ENCODE measurements at places on chromosomes 4 and X.

- no peaks in the 10 kb centered on the region for H3K27me3 ChIP-seq
- no peak overlapping the region for H3K27ac ChIP-seq
- H3K36me3 ChIP-seq, result no peaks in the 10 kb centered on the region
- no peak for DNase-seq
- H3K4me1 ChIP-seq, result no peaks in the 10 kb centered on the region
- H3K4me3 ChIP-seq, result no peak overlapping the region
Measured at GRCh38 chr4:47617607-47618006, 132.5 kb downstream of the ATP10D start.

DNA sequence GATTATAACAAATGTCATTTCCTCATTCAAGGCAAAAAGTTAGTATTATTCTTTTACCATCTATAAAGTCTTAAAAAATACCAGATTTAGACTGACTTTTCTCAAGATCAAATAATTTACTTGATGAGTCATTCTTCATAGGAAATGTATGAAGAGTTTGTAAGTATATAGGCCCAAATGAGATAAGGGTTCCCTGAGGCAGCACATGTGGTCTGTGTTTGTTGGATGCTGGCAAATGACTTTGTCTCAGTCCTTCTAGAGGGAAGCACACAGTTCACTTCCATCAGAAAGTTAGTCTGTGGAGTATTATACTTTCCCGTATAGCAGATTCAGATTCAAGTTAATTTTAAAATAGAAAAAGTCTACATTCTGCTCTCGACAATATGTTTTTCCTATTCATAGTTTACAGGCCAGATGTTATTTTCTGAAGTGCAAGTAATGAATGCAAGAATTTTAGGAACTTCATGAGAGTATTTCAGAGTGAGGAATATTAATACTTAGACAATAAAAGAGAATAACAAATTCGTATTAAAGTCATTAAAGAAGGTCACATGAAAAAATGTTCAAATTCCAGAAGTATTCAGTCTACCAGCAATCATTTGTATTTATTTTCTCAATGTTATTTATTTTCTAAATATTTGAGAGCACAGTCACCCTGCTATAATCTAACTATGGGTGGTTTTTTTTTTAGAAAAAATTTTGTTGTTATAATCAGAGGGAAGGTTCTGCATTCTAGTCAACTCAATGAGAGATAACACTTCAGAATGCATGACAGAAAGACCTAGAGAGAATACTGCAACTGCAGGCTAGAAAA lies 601.8 kb upstream of the ZFP42 start:
- H3K36me3 ChIP-seq, result no peaks in the 10 kb centered on the region
- H3K4me3 ChIP-seq, result no peak overlapping the region
- H3K27me3 ChIP-seq, result no peaks in the 10 kb centered on the region
- no peak overlapping the region for H3K27ac ChIP-seq
- no peaks in the 10 kb centered on the region for H3K4me1 ChIP-seq
- no peak for DNase-seq

DNA sequence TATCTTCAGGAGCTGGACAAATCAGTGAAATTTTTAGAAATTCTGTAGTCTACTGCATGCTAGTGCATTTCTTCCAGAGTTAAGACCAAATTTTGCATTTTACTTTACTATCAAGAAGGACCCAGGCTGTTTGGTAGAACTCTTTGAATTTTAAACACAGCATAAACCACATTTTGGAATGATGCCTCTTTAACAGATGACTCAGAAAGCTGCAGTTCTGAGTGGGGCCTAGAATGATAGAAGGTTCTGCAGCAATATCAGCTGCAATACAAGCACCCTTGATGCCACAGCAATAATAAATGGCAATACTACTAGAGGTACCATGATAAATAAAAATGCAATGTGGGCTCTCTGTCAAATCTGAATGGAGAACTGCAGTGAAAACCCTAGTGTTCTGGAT lies 198.7 kb downstream of the TMA16 start:
- H3K27ac ChIP-seq, result no peak overlapping the region
- no peaks in the 10 kb centered on the region for H3K36me3 ChIP-seq
- no peaks in the 10 kb centered on the region for H3K4me1 ChIP-seq
- H3K4me3 ChIP-seq, result no peak overlapping the region
- no peak for DNase-seq
- no peaks in the 10 kb centered on the region for H3K27me3 ChIP-seq

DNA sequence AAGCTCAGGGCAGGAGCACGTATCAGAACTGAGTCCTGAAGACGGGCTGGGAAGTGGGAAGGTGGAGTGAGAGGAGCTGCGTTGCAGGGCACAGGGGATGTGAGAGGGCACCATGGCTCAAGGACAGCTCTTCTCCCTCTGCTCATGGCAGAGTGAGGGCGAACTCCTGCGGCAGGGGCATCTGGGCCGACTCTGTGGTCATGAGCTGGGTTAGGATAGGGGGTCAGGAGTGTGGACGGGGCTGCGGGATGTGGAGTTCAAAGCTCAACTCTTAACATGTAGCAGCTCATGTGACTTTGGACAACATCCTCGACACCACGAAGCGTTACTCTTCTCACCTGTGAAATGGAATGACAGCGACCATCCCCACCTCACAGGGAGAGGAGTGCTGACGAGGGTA lies 19.4 kb upstream of the SORCS2 start:
- DNase-seq, result no peak
- no peaks in the 10 kb centered on the region for H3K27me3 ChIP-seq
- no peaks in the 10 kb centered on the region for H3K4me1 ChIP-seq
- H3K4me3 ChIP-seq, result no peak overlapping the region
- no peaks in the 10 kb centered on the region for H3K36me3 ChIP-seq

DNA sequence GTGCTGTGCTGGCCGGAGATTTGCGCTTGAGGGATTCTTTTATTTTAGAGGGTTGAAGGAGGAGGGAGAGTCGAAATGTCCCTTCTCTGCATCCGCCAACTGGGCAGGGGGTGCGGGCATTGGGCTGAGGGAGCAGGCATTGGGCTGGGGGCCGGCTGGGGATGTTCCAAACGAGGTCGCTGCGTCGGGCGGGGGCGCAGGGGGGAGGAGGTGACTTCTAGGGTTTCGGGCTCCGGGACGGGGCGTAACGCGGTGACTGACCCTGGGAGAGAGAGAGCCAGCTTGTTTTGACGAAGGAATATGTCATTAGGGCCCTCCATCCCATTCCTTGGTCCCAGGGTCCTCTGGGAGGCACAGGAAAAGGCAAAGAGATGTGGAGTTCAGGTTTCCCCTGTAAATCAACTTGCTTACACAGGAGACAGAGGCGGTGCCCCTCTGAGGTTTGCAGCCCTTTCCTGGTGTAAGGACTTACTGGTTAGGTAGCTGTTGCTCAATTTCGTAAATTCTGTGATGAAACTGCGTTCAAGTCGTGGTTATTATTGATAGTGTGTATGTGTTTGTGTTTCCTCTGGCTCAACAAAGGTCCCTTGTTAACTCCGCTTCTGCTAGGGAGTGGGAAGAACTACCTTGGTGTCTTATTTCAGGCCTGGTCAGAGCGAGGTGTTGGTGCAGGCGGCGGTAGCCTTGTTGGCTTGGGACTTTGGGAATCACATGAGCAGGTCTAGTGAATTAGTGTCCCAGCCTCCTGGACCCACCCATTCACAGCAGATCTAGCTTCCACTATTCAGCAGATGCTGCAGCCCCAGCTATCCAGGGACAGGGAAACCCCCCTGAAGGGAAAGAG lies 716 bp downstream of the FHIP1A start:
- peak overlapping the region; percentile 53 for H3K4me3 ChIP-seq
- no peaks in the 10 kb centered on the region for H3K27me3 ChIP-seq
- no peaks in the 10 kb centered on the region for H3K4me1 ChIP-seq
- no peaks in the 10 kb centered on the region for H3K36me3 ChIP-seq

- H3K27me3 ChIP-seq, result no peaks in the 10 kb centered on the region
- DNase-seq, result no peak
- H3K4me3 ChIP-seq, result no peak overlapping the region
- no peaks in the 10 kb centered on the region for H3K36me3 ChIP-seq
- H3K27ac ChIP-seq, result no peak overlapping the region
Measured at GRCh38 chr4:153748378-153748777, 11.4 kb downstream of the RNF175 start.

DNA sequence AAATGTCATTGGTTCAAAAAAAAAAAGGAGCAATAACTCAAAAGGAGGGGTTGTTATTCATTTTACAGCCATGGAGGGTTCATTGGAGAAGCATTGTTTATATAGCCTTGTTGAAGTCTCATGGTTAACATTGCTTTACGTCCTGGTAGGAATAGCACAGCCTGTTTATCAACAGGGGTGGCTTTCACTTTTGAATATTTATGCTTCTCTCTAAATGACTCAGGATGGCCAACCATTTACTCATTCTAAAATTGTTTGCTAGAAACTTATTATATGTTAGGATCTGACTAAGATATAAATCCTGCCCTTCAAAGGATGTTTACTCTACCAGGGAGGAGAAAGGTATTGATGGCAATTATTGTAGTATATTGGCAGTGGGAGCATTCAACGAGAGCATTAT lies 534.1 kb upstream of the GALNTL6 start:
- H3K4me3 ChIP-seq, result no peak overlapping the region
- no peaks in the 10 kb centered on the region for H3K36me3 ChIP-seq
- H3K27me3 ChIP-seq, result no peaks in the 10 kb centered on the region
- no peak for DNase-seq
- no peak overlapping the region for H3K27ac ChIP-seq

GRCh38 chr4:90979556-90979955 lies 852.4 kb downstream of the CCSER1 start:
- no peaks in the 10 kb centered on the region for H3K4me1 ChIP-seq
- H3K36me3 ChIP-seq, result no peaks in the 10 kb centered on the region
- no peak for DNase-seq

- no peaks in the 10 kb centered on the region for H3K36me3 ChIP-seq
- no peak overlapping the region for H3K27ac ChIP-seq
- H3K4me1 ChIP-seq, result no peaks in the 10 kb centered on the region
- DNase-seq, result no peak
- H3K4me3 ChIP-seq, result no peak overlapping the region
Measured at GRCh38 chrX:71623714-71624113, 5.4 kb upstream of the CXCR3 start.

DNA sequence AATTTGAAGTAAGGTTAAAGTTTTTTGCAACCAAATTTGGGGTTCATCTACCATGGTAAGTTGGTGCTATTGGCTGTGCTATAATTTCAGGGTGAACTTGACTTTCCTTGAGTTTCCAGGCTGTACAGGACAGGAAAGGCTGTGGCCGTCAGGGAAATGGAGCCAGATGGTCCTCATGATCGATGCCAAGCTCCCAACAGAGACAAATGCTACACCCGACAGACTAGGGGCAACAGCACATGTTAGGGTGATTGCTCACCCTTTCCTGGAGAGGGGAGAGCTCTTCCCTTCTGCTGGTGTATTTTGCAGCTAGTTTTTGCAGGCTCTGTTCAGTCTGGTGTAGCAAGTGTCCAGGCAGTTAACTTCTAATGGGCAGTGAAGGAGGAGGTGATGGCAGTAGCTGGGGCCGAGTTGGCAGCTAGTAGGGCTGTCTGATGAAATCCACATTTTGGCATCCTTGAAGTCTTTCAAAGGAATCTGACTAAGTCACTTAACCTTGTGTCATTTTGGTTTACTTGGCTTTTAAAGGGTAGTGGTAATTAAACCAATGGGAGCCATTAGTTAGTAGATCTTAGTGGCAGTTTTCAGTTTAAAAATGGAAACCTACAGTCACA lies 47.8 kb downstream of the GAB1 start:
- H3K36me3 ChIP-seq, result no peaks in the 10 kb centered on the region
- H3K27ac ChIP-seq, result no peak overlapping the region
- H3K4me1 ChIP-seq, result no peaks in the 10 kb centered on the region

- H3K4me1 ChIP-seq, result no peaks in the 10 kb centered on the region
- H3K27ac ChIP-seq, result no peak overlapping the region
- no peak for DNase-seq
Measured at GRCh38 chr4:61860376-61860775, 660.2 kb downstream of the ADGRL3 start.

DNA sequence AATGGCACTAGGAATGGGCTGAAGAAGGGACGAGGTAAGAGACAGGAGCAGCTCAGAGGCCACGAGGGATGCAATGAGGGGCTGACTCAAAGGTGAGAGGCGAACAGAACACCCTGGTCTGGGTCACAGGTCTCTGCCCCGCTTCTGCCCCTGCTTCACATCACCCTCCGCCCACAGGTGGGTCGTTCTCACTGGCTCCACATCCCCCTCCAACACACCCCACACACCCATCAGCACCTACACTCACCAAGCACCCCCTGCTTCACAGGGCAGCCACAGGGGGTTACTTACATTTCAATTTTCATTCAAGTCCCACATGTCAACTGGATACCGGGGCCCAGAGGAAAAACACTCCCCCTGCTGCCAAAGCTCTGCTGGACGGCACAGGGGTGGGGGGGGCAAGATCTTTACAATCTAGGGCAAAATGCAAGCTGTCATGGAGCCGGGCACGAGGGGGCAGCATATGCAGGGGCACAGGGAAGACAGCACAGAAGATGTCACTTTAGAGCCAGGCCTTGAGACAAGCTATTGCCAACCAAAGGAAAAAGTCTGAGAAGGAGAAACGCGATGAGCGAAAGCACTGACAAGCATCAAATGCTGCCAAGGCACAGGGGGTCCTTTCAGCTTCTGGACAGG lies 94.0 kb downstream of the AFAP1 start:
- no peak for DNase-seq
- H3K4me3 ChIP-seq, result no peak overlapping the region
- H3K27ac ChIP-seq, result no peak overlapping the region
- no peaks in the 10 kb centered on the region for H3K36me3 ChIP-seq

GRCh38 chrX:136781180-136781797 lies 557 bp upstream of the ARHGEF6 start:
- H3K4me1 ChIP-seq, result no peaks in the 10 kb centered on the region
- no peaks in the 10 kb centered on the region for H3K27me3 ChIP-seq
- no peak overlapping the region for H3K27ac ChIP-seq
- no peak for DNase-seq
- no peaks in the 10 kb centered on the region for H3K36me3 ChIP-seq
- H3K4me3 ChIP-seq, result peak overlapping the region; percentile 9

DNA sequence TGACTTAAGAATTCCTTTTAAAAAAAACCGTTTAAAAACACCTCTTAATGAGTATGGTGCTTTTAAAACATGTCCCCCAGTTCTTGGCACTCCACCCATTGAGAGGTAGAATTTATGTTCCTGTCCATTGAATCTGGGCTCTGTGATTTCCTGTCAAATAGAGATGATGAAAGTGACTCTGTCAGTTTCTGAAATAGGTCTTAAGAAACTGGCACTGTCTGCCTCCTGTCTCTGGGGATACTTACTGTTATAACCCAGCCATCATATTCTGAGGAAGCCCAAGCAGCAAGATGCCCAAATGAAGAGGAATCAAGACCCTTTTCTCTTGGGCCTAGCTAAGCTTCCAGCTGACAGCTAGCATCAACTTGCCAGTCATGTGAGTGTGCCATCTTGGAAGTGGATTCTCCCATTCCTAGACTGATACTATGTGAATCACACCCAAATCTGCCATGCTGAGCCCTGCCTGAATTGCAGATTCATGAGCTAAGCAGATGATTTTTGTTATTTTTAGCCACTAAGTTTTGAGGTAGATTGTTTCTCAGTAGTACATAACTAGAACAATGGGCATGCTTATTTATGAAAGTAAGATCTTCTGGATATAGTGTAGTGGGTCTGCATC lies 22.8 kb downstream of the C4orf54 start:
- no peaks in the 10 kb centered on the region for H3K4me1 ChIP-seq
- H3K27ac ChIP-seq, result no peak overlapping the region
- H3K36me3 ChIP-seq, result no peaks in the 10 kb centered on the region
- no peak overlapping the region for H3K4me3 ChIP-seq
- DNase-seq, result no peak

All from right lobe of liver (tissue), 6 donors.